ENCODE measurements at places on chromosomes 4 and X. TPM values are rescaled to one million over a fixed set of nuclear protein-coding genes. Genes with fewer than 3 reads are reported as not detected.

- DNase-seq, result no peak
These were observed 2.7 kb upstream of the ACOT9 start for GRCh38 chrX:23745786-23746185.

DNA sequence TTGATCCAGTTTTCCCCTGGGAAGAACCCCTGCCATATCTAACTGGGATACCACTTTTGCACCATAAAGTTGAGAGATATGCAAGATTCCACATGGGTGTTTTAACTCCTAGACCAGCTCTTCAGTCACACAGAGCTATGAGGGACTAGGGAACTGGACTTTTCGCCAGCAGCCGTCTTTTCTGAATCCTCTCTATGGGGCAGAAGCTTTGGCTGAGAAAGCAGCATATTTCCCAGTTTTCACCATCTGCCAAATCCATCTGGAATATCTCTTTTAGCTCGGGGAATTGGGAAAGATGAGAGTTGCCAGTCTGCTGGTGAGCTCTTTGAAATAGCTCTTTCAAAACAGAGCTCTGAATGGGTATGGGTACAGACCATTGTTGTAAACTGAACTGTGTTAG lies 20.9 kb downstream of the APOOL start:
- no peak for DNase-seq

GRCh38 chr4:83022724-83023450 lies 12.1 kb upstream of the COPS4 start:
- no peak for DNase-seq

GRCh38 chrX:123736333-123736921 lies 3.6 kb upstream of the THOC2 start:
- DNase-seq, result no peak

DNA sequence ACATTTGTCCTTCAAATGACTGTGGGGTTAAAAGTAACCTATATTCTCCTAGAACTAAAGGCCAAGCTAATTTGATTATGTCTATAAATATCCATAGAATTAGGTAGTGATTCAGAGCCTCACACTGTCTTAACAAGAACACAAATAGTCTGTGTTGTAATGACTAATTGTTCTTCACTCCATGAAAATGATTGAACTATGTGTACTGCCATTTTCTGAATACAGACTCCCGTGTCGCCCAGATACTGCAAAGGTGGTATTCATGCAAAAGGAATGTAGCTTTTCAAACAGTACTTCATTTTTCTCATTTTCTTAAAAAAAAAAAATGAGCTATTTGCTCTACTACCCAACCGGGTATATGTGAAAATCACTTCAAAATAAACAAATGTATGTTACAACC lies 11.3 kb upstream of the PHKA2 start:
- no peak for DNase-seq

DNA sequence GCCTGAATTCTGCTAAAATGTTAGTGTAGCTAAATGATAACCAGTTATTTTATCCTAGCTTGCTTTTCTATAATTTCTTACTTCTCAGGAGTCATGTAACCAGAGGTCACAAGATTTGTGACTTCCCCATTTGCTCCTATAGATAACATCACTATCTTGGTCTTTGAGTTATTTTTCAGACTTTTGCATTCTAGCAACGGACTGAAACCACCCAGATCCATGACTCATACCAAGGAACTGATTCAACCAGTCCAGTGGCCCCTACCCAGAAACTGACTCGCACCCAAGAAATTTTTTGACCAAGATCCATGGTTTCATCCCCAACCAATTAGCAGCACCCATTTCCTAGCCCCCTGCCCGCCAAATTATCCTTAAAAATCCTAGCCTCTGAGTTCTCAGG lies 50.0 kb downstream of the IQCM start:
- DNase-seq, result no peak

DNA sequence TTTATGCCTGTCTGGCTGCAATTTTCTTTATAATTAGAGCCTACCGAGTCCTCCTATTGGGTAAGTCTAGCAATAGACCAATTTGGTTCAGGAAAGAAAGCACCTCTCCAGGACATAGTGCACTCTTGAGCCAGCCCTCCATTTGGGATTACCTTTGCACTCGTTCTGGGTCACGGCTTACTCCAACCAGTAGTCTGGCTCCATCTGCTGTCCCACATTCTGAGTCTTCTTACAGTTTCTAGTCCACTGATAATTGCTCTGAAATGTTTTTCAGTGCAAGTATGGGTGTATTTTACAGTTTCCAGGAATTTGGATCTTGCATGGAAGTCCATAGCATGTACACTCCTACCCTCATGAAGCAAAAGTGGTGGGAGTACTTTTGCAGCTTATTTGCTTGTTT lies 34.8 kb upstream of the USP51 start:
- no peak for DNase-seq

FAM184B gene
- not detected for total RNA-seq

TLR2 gene
- 1.4 TPM for total RNA-seq

CXXC4 gene
- not detected for total RNA-seq

RPL10 gene
- total RNA-seq, result 4,635 TPM

TMPRSS11B gene
- not detected for total RNA-seq

DSPP gene
- total RNA-seq, result not detected

Data from activated T-cell treated with anti-CD3 and anti-CD28 coated beads, Interleukin-2, amount 50 U/mL, for 72 hours (primary cell).